RPMI7951 (cell line): ENCODE measurements at places on chromosomes 2 and 18. TPM values are rescaled to one million over a fixed set of nuclear protein-coding genes. Genes with fewer than 3 reads are reported as not detected.

- no peak for DNase-seq
These were observed 229.2 kb downstream of the C1D start for GRCh38 chr2:67833632-67834031.

DNA sequence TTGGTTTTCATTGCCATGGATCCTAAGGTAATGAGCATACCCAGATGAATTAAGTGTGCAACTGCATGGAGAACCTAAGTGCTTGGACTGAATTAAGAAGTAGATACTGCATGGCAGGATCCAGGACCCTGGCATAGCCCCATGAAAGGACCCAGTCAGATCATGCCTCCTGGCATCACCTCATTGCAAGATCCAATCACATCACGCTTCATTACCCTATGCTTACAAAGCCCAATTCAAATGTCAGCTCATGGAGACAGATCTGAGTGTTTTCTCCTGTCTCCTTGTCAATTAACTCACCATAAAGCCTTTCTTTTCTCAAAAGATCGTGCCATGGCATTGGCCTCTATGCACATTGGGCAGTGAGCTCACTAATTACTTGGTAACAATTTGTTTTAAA lies 519.8 kb upstream of the ZNF804A start:
- no peak for DNase-seq

- peak; percentile 5 for DNase-seq
These were observed 34.1 kb upstream of the NXPH2 start for GRCh38 chr2:138814123-138814898.

Gene CYTIP
- 0.72 and 1.8 TPM in 2 replicates for total RNA-seq

Gene EML6
- 0.72 and 2.1 TPM in 2 replicates for total RNA-seq
